ENCODE measurements at places on chromosomes 3 and 15.

GRCh38 chr3:36172699-36173098 lies 207.6 kb upstream of the STAC start:
- DNase-seq, result no peak

DNA sequence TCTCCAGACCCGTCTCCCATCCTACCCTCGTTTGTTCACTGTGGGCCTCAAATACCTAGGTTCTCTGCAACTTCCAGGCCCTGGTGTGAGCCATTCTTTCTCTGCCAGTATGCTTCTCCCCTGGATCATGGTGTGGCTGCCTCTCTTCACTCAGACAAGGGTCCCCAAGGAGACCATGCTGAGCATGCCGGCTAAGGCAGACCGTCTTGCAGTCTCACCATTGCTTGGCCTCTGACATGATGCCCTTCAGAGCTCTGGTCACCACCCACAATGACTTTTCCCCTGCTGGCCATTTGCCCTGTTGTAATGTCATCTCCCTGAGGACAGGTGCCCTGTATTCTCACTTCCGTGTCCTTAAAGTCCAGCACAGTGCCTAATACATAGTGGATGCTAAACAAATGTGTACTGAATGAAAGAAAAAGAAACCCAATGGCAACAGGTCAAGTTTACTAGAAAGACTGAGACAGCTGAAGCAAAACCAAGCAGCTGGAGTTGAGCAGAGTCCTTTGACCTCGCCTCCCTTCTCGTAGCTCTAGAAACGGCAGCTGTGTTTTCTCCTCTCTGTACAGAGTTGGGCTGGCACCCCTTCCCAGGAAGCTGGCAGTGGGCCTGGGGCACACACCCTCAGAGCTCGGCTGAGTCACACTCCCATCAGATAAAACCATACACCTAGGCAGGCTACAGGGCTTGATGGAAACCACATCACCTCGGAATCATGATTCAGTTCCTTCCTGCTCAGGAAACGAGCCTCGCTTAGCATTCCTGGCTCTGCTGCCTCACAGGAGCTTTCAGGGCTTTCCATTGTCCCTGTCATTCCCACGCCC lies 8.6 kb downstream of the TLR9 start:
- no peak for DNase-seq

DNA sequence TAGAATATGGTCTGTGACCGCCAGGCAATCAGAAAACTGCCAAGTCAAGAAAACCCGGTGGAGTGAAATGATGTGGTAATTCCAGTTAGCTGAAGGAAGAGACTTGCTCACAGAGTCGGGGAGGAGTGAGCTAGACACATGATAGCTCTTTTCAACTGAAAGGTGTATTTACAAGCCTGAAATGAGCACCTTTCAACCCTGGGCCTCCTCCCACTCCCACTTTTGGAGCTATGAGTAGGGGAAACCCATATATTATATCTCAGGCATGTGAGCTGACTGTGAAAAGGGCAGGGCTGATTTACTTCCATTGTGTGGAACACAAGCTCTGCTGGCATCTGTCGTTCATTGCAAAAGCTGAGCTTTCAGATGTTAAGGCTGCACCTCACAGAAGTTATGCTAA lies 960.2 kb downstream of the TUSC7 start:
- no peak for DNase-seq

DNA sequence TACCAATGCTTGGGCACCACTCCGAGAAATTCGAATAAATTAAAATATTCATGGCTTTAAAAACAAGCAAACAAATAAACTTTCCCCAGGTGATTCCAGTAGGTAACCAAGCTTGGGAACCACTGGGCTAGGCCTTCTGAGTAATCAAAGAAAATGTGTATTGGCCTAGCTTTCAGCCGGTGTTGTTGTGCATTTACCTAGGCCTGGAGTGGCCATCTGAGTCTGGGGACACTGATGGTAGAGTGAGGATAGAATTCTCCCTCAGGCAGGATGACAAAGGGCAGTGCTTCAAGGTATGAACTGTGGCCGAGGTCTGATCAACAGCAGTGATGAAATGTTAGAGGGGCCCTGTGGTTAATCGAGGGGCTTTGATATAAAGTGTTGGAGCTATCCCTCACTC lies 440.5 kb downstream of the EPHB1 start:
- DNase-seq, result no peak

GRCh38 chr15:25987638-25988037 lies 124.5 kb upstream of the ATP10A start:
- DNase-seq, result no peak

DNA sequence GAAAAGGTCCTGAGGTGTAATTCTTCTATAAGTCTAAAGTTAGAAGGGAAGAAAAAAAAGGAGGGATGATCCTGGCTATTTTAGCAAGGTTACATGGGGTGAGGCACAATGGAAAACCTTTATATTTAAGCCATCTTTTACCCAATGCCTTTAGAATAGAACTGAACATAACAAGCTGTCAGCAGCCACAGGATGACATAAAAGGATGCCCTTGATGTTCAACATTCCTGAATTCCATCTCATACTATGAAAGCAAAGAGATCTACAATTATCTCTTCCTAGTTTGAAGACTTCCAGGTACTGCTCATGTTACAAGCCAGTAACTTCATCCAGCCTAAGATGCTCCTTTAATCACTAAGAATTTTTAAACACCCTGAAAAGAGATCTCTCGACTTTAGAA lies 26.9 kb downstream of the NEK10 start:
- DNase-seq, result no peak

DNA sequence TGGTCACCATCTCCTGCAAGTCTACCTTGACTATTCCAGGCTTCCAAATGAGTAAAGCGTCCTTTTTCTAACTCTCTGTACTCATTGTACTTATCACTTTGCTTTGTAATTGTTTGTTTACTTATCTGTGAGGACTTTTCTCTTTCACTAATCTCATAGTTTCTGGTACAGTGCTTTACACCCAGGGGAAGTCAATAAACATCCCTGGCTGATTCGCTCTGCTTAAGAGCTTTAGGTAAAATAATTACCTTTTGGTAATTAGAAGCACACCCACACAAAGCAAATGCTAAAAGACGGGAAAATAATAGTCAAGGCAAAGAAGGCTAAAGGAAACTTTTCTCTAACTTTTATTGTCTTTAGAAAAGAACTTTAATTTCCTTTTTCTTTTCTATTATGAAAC lies 466.9 kb upstream of the ROBO1 start:
- no peak for DNase-seq

DNA sequence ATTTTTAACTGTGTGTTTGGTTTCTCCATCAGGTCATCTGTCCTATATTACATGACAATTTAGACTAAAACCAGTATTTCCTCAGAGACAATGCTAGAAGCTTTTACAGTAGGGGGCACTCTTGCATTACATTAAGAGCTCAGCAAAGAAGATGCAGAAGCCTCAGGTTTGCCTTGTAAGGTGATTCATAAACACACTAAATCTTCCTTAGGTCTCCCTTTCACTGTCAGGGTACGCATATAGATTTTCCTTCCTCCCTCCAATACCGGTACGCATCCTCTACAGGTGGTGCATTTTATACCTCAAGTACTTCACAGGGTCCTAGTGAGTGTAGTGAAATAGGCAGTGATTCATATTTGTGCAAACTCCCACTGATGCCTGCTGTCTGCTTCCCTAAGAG lies 46.5 kb downstream of the CD86 start:
- DNase-seq, result no peak

DNA sequence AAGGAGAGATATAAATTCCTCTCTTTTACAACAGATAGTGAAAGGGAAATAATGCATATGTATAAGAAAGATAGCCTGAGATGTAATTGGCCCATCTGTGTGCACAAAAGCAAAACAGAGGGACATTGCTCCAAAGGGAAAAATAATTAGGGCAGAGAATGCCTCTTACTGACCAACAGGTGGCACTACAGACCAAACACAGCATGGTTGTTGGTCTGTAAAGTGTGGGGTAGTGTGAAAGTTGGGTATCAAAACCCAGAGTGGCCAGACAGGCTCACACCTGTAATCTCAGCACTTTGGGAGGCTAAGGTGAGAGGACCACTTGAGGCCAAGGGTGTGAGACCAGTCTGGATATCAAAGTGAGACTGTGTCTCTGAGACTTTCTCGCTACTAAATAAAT lies 4.5 kb upstream of the TLNRD1 start:
- no peak for DNase-seq

- DNase-seq, result no peak
Observed at GRCh38 chr15:96553931-96554330, 223.4 kb downstream of the NR2F2 start.

GRCh38 chr3:50254577-50255250 lies 14.2 kb upstream of the SEMA3B start:
- DNase-seq, result no peak

GRCh38 chr3:83968356-83968755 lies 990.4 kb upstream of the CADM2 start:
- DNase-seq, result no peak

GRCh38 chr3:64578797-64579196 lies 109.0 kb downstream of the ADAMTS9 start:
- no peak for DNase-seq

DNA sequence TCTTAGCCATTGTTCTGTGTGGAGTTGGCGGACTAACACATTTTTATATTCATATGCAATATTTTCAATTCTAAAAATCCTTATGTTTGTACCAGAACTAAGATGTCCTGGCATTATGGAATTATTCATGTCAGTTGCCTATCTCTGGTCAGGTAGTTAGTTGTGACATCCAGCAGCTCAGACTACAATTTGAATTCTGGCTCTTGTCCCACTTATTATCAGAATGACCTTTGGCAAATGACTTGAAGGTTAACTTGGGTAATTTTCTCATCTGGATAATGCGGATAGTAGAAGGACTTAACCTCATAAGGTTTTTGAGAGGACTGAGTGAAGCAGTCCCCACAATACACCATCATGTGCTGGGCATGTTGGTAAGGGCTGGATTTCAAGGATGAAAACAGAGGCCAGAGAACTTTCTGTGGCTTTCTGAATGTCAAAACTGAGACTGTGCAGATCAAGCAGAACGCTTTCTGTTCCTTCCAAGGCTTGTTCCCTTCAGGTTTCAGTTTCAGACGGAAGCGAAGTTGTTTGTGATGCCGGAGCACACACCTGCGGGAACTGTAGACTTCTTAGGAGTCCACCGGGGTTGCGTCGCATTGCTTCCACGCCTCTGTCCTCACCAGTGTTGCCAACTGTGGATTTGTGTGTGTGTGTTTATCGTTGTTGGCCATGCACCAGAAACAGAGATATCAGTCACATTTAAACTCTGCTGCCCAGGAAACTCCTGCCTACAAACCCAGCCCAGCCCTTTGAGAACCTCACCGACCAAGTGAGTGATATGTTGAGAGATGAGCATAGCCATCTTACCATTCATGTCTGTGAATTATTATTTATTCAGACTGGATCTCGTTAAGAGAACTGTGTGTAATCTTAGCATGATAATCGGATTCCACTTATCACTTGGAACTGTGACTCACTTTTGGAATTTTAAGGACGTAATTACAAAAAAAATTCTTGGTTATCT lies 76.0 kb downstream of the PTPRG start:
- peak; percentile 27 for DNase-seq

GRCh38 chr3:122975163-122975923 lies 52.2 kb downstream of the SEMA5B start:
- peak; percentile 39 for DNase-seq

- DNase-seq, result no peak
Observed at GRCh38 chr3:142626971-142627370, 30.8 kb downstream of the PLS1 start.

DNA sequence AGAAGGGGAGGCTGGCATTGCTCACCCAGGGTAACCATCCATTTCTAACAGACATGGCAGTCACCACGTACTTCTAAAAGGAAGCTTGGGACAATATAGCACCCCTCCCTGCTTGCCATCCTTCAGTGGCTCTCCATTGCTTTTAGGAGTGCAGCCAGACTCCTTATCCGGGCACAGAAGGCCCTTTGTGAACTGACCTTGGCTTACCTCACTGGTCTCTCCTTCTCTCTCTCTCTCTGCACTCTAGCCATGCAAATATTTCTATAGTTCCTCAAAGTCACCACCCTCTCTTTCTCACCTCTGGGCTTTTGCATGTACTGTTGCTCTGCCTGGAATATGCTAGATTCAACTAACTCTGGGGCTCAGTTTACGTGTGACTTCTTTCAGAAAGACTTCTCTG lies 301.1 kb downstream of the SHQ1 start:
- DNase-seq, result no peak

- no peak for DNase-seq
Observed at GRCh38 chr3:171415070-171415469, 45.1 kb downstream of the TNIK start.

DNA sequence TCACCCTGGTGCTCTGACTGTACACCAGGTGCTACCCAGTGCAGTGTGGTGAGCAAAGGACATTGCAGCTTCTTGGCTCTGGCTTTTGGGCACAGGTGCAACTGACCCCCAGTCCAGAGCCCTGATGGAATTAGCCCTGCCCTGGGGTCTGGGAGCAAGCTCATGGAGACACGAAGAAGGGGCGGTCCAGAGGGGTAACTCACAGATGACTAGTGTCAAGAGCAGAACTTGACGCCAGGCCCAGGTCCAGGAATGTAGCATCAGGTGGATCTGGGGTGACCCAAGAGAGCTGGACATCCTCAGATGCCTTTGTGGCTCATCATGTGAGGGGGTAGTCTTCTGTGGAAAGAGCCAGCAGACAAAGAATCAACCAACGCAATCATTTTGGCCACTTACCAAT lies 88.9 kb downstream of the ASB7 start:
- no peak for DNase-seq

DNA sequence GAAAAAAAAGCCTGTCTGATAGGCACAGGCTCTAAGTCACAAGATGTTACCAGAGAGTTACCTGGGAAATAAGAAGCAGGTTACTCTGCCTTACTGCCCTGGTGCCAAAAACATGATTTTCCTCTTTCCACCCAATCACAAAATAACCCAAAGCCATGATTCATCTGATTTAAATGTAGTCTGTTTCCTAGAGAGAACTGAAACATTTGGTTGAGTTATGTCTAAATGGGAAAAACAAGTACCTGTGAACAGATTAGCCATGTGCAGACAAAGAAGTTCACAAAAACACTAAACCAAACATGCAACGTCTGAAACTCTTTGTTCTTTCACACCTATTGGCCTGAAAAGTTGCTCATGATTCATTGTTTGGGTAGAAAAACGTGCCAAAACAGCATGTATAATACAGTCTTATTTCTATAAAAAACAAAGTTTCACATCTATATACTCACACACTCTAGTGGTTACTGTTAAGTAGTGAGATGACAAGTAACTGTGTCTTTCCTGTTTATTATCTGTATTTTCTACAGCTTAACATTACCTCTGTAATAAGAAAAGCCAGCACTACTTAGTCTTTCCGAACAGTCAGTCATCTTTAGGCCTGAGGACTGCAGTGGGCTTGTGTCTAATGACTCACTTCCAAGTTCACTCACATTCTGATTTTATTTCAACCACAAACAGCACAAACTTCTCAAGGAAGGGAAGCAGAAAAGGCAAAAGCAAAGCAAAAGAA lies 30.2 kb downstream of the FAM174B start:
- peak; percentile 56 for DNase-seq

- DNase-seq, result no peak
Observed at GRCh38 chr3:192212979-192213378, 514.4 kb downstream of the FGF12 start.

- DNase-seq, result no peak
Observed at GRCh38 chr3:193559100-193559499, 4.4 kb upstream of the ATP13A4 start.

DNA sequence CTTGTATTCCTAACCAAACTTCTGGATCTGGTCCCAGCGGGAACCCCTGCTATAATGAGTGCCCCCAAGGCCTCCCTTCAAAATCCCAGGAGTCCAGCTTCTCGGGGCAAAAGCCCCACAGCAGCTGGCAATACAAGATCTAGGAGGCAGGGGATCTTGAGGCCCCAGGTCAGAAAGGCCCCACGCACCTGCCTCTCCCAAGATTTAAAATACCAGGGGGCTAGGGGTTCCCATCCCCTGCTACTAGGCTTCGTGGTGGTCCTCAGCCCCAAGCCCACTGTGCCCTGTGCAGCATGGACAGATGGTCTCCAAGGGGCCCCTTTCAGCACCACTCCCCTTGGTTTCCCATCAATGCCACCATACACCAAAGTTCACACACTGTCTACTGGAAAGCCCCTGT lies 15.8 kb upstream of the CYP11A1 start:
- DNase-seq, result no peak

Measured in GM10248 (cell line).